ENCODE measurements at places on chromosomes 5 and 9.

DNA sequence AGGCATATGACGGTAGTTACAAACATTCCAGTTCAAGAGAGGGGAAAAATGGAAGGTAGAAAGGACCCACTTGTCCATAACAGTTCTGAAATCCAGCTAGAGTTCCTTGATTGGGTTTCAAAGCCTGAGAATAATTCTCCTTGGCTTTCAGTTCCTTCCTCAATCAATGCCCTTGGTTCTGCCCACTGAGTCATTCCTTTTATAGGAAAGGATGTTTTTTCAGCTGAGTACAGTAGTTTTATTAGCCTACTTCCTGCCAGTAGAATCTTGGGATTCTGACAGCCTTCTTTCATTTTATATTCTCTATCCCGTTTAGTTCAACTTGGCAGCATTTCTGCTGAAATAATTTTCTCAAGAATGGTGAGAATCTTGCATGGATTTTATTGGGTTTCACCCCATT is 386.9 kb upstream of the SMC2 start:
- no peak for DNase-seq

- no peak for DNase-seq
Measured at GRCh38 chr5:14211818-14212803, 69.0 kb downstream of the TRIO start.

GRCh38 chr9:81613002-81613812 is 76.1 kb downstream of the TLE1 start:
- no peak for DNase-seq

DNA sequence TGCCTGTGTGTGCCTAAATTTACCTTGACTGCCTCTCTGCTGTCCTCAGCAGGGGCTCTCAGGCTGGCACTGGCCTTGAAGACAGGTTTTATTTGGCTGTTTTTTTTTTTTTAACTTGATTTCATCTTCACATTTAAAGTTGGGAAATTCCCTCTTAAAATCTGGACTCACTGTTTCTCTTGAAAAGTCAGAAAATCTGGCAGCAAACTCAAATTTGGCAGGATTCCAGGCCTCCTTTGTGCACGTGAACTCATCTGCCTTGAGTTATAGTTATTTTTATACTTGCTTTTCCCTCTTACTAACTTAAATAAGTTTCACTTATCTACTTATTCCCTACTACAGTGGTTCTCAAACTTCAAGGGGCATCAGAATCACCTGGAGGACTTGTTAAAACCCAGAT is 118.4 kb upstream of the MAP3K1 start:
- DNase-seq, result no peak

DNA sequence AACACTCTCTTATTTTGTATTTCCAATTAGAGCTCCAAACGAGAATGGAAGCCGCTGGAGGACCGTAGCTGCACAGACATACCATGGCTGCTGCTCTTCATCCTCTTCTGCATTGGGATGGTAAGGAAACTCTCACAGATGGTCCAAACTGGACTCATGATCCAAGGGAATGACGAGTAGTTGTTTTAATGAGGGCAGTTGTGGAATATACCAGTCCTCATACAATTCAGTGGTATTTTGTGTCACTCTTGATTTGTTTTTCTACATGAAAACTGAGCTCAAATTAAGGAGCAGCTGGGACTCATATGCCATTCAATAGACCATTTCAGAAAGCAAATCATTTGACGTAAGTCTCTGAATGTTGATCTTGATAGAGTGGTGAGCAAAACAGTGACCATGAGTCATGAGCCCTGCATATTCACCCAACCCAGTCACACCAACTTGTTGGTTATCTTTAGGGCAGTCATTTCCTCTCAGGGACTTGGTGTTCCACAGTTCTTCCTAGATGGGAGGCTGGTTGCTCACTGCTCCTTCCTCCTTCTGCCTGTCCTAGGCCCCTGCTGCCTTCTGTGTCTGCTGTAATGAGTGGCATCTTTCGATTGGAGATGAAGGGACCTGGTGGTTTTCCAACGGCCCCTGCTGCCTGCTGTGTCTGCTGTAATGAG is 54.9 kb downstream of the SLC44A1 start:
- DNase-seq, result no peak

DNA sequence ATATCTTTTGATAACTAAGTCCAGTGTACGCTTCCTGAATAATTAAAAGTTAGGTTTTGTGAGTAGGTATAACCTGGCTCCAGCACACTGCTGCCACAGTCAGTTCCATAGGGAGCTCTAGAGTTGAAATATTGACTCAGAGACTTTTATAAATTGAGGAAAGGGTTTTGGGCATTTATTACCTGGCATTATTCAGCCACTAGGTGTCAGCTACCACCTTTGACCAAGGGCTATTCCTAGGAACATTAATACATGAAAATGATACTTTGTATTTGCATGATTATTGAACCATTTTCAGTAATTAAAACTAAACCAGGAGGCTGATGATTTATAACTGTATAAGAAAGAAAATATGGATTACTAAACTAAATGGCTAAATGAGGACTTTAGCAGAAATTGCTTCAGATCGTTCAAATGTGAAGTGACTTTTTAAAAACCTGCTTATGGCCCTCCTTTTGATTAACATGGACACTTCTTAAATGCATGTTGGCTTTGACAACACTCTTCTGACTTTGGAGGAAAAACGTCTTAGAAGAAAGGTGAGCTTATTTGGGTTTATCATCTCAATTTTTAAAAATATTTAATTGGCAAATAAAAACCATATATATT is 83.0 kb downstream of the SMC2 start:
- no peak for DNase-seq

GRCh38 chr5:101429241-101429640 is 526.2 kb upstream of the ST8SIA4 start:
- DNase-seq, result no peak

- DNase-seq, result no peak
Measured at GRCh38 chr9:5575000-5575399, 53.9 kb upstream of the RIC1 start.

- no peak for DNase-seq
Measured at GRCh38 chr9:126144603-126145456, 181.8 kb upstream of the MVB12B start.

DNA sequence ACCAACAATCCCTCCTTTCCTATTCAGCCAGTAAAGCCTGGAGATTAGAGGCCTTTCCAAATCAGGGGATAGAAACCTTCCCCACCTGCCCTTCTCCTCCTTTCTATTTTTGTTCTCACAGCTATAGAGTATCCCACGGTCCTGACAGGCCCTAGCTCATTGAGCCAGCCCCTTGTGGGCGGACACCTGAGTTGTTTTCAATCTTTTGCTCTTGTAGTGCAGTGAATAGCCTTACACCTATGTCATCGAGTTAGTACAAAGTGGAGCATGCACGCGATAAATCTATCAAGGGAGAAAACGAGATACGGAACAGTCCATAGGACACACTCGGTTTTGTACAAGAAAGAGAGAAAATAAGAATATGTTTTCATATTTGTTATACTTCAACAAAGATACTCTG is 77.2 kb downstream of the TSPAN17 start:
- DNase-seq, result no peak

DNA sequence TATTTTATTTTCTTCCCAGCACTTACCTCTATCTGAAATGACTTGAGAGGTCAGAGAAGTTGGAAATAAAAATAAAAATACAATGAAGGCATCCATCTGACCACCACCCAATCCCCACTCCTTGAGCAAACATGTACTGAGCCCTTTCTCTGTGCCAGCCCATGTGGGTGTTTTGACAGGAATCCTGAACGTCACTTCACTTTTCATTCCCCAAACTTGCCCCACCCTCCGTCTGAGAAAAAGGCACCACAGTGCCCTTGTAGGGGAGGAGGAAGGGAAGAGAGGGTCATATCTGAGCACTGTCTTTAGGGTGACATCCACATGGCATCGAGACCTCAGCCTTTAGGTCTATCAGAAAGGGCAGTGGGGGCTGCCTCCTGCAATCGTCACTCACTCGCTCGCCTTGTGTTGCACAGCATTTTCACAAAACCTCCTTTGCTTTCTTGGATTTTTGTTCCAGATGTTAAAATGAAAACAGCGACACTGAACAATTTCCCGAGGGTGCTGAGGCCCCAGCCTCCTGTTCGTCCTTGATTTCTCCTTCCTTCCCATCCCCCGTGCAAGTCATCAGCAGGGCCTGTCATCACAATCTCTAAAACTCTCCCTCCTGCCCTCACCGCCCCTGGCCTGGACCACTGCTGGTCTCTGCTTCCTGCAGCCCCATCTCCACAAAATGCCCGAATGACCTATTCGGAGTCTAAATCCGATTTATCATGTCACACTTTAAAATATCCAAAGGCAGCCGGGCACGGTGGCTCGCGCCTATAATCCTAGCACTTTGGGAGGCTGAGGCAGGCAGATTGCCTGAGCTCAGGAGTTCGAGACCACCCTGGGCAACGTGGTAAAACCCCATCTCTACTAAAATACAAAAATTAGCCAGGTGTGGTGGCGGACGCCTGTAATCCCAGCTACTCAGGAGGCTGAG is 13.0 kb downstream of the HIGD2A start:
- DNase-seq, result no peak

GRCh38 chr9:128206916-128207910 is 4.0 kb downstream of the DNM1 start:
- no peak for DNase-seq

- no peak for DNase-seq
Measured at GRCh38 chr9:113626735-113627495, 163.4 kb downstream of the RGS3 start.

GRCh38 chr9:124437086-124437485 is 13.2 kb upstream of the ADGRD2 start:
- DNase-seq, result no peak

DNA sequence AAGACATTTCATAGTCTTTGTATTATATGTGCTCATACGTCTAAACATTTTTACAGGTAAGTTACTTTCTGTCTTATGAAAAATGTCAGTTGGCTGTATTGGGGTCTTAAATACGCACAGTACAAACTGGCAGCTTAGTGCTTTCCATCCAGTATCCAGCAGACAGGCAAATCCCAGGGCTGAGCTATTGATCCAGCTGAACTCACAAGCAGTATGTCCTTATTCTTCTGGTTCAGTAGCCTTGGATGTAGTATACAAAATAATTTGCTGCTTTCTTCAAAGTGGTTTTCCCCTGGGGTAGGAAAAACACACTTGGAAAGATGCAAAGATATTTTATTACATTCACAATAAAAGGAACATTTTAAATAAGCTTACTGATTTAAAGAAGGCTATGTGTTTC is 617.2 kb downstream of the NR2F1-AS1 start:
- DNase-seq, result no peak

GRCh38 chr9:126755317-126755875 is 49.4 kb upstream of the ZBTB43 start:
- DNase-seq, result no peak

- DNase-seq, result no peak
Measured at GRCh38 chr9:110217656-110218099, 9.7 kb upstream of the C9orf152 start.

Data from RWPE2 (cell line).